ENCODE measurements at places on chromosomes 12 and 14.

DNA sequence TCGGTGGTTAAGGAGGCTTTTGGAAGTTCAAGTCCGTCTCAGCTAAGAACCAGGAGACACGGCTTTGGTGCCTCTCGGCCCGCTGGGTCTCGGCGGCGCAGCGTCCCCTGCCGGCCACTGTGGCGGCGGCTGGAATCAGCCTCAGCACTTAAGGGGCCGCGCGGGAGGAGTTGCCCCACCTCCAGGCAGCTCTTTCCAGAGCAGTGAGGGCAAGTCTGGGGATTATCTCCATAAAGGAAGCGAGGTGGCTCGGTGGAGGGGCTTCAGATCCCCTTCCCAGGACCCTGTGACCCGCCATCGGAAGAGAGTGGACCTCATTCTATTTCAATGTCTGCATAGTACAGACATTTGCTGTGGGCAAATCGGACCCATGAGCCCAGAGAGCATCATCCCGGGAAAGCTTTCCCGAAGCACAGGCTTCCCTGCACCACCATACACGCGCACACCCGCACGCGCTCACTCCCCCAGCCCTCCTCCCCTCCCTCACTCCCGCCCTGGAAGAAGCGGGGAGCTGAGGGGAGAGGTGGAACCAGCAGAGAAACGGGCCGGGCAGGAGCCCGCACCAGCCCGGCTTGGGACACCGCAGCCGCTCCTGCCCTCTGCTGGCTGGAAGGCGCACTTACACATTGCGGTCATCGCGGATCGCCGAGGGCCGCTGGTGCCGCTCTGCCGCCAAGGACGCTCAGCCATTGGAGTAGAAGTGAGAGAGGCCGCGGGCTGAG, 15.9 kb downstream of the RNASE2 start:
- DNase-seq: peak; percentile 79

DNA sequence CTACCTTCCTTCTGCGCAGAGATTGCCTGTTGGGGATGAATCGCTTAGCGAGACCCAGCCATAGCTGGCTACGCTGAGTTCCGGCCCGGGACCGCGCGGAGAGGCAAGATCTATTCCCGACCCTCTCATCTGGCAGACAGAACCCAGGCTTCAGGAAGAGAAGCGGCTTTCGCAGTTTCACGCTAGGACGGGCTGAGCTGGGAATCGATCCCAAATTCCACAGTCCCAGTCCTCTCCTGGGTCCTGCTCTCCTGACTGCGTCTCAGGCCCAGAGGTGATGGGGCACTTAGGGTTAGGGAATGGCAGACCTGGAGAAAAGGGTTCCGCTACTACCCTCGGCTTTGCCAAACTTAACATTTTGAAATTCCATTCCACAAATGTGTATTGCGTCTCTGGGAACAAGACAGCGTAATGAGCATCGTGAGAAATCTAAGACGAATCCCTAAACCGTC, 2.8 kb downstream of the PTPN21 start:
- no peak for DNase-seq

- no peak for DNase-seq
Measured at GRCh38 chr14:66069036-66069435, 417.1 kb upstream of the CCDC196 start.

- no peak for DNase-seq
Measured at GRCh38 chr12:12025799-12026386, 44.8 kb upstream of the BCL2L14 start.

GRCh38 chr14:85241022-85241855, 288.7 kb upstream of the FLRT2 start:
- DNase-seq: no peak
